ENCODE measurements at places on chromosomes 5 and 9.

DNA sequence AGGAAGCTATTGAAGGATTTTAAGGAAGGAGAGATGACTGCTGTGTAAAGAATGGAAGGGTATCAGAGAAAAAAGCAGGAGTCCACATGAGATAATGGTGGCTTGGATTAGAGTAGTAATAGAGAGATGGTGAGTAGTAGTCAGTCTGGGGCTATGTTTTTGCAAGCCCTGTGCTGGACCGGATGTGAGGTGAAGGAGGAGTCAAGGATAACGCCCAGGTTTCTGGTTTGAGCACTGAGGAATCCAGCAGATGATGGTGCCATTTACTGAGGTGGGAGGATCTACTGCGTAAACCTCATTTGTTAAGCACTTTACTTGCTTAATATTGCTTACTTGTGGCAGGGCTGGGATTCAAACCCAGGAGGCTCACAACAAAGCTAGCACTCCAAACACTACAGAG, 1.1 kb downstream of the TIGD6 start:
- no peak for DNase-seq

GRCh38 chr5:104789366-104789765, 1226.8 kb upstream of the NUDT12 start:
- DNase-seq, result no peak

DNA sequence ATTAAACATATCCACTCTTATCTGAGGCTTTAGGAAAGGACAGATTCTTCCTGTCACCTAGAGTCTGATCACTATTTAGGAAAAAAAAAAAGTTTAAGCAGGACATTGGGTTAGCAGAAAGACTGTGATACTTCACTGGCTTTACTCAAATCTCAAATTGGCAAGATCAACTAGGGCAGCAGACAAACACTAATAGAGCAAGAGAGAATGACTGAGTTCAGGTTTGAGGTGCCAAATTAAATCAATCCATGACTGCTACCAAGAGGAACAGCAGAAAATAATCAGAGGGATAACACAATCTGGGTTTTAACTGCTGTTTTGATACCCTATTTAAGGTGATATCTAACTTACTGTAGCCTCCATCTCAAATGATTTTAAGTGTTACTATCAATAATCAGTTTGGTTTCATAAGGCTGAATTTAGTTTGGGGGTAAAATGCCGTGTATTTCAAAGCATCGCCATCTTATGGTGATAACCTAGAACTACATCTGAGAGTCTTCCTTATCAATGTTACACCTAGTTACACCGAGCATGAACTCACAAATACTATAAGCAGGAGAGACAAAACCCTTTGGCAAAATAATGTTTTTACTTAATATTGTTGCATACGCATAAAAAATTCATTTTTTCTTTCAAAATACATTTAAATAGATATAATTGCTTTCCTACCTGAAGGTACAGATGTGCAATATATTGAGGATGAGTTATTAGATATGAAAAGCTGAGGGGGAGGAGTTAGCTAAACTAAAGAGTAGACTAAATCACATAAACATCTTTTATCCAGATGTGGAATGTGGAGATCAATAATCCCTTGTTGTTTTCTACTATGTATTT, 286.4 kb upstream of the CDH12 start:
- no peak for DNase-seq

GRCh38 chr5:144438237-144438636, 267.6 kb downstream of the KCTD16 start:
- DNase-seq, result no peak

DNA sequence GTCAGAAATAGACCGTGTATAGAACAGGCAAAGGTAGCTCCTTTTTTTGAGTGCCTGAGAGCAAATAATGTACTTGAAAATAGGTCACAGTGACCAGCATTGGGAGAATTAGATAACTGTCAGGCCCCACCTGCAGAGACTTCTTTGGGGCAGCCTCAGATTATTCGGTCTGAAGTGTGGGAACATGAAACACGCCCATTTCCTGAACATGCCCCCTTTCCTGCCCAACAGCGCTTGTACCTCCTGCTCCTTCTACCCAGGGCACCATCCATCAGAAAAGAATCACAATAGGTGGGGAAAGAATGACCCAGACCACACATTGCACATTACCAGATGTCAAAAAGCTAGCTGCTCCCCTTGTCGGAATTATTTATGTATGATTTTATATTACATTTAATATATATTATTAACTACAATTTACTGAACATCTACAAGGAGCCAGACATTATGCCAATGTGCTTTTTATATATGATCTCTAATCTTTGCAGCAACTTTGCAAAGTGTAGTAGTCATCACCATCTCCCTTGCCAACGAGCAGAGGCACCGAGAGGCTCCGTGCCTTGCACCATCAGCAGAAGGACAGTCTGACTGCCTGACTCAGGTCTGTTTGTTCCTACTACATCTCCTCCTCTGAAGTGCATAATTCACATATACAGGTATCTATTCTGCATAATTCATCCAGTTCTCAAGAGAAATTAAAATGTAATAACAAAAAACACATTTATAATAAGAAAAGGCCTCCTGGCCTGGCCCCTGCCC, 39.5 kb downstream of the PTPN3 start:
- DNase-seq, result no peak

DNA sequence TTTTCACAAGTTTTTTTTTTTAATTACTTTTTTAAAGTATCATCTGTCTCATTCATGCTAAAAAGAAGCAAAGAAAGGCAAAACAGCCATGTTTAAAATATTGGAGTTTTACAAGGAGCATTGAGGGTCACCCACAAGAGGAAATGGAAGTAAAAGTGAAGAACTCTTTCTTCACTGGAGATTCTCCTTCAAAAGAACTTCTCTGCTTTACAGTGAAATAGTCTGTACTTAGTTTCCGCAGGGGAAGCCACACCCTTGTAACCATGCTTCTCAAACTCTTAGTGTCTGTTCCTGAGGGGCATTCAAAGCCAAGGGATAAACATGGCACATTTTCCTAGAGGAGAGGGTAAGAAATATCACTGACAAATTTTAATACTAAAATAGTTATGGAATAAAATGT, 8.6 kb downstream of the C9orf72 start:
- DNase-seq, result no peak

DNA sequence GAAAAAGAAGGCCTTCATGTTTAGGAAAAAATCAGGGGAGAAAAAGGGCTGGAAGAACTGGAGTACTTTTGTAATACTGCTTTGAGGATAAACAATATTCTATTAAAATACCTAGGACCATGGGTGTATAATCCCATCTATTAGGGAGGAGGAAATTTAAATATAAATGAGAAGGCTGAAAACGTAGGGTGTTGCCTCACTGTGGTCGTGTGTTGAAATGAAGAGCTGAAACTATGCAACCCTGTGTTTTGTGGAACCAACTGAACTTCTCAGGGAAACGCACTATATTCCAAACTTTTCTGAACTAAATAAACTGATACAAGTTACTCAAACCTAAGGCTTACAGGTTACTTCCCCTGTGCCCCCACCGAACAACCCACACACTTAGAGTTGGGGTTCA, 4.5 kb upstream of the CNTLN start:
- no peak for DNase-seq

DNA sequence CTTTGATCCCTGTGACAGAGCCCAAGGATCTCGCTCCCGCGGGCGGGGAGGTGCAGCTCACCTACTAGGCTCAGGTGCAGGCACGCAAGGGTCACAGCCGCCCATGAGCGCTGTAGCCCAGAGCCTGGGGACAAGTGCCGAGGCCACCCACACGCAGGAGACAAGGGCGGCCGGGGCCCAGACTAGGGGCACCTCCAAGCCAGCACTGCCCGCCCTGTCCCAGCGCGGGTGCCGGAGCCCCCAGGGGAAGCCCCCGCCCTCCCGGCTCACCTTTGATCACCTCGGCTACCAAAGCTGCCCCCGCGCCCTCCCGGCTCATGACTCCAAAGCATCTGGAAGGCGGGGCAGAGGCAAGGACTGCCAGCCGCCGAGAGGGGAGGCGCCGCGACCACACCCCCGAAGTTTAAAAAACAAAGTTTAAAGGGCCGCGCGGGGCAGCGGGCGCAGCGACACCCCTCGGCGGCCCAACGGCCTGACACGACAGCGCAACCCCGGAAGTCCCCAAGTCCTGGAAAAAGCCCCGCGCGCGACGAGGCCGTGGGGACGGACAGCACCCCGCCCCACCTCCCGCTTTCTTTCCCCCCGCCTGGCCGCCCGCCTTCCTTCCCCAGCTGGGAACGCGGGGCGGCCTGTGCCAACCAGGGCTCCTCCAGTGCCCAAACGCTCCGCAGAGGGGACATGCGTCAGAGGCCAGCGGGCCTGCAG, 53.0 kb downstream of the CDC14B start:
- peak; percentile 80 for DNase-seq

- DNase-seq, result no peak
Observed at GRCh38 chr5:155598552-155598951, 585.0 kb downstream of the KIF4B start.

GRCh38 chr9:111276431-111277128, 53.4 kb downstream of the OR2K2 start:
- DNase-seq, result no peak

DNA sequence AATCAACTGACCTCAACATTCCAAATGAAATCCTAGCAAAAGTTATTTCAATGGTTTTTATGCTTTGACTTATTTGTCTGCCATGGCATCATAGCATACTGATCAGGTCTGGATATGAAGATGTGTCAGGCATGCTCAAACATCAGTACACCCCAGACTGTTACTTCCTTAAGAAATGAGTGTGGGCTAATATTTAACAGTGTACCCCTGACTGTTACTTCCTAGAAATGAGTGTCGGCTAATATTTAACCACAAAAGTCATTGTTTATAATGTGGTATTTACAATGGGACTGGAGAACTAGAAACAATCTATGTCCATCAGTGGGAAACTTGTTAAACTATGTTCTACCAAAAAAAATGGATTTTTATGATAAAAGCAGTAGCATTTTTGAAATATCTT, 38.1 kb upstream of the HNRNPA0 start:
- no peak for DNase-seq

GRCh38 chr5:177537389-177538361, 16.7 kb downstream of the FAM193B start:
- no peak for DNase-seq

DNA sequence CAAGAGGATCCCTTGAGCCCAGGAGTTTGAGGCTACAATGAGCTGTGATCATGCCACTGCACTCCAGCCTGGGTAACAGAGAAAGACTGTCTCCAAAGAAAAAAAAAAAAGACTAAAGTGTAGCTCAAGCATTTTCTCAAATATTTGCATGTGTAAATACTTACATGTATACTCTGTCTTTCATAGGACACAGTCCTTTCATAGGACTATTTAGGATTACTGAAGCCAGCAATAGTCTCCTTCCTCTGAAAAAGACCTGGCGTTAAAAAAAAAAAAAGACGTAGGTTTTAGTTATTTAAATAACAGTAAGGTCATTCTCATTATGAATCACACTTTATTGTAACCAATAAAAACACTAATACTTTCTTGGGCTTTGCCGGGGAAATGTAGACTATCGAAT, 29.9 kb downstream of the HSDL2 start:
- DNase-seq, result no peak

DNA sequence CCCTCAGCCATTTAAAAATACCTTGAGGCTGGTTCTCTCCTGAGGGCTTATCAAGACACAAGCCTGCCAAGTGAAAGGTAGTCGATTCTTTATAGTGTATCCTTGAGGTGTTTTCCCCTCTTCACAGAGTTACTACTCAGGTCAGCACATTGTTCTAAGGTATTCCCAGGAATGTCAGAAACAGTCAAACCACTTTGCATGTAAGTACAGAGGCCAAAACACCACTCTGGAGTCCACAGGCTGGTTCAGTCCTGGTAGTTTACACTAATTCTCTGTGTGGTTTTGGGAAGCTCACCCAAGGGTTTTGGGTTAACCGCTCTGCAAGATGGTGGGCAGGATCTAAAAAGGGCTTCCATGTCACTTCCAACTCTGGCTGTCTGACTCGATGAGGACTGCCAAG, 162.3 kb upstream of the PPP2R2B start:
- DNase-seq, result no peak

- DNase-seq, result no peak
Observed at GRCh38 chr5:151060742-151061141, 20.1 kb downstream of the TNIP1 start.

GRCh38 chr5:67331296-67331925, 134.8 kb upstream of the CD180 start:
- no peak for DNase-seq

DNA sequence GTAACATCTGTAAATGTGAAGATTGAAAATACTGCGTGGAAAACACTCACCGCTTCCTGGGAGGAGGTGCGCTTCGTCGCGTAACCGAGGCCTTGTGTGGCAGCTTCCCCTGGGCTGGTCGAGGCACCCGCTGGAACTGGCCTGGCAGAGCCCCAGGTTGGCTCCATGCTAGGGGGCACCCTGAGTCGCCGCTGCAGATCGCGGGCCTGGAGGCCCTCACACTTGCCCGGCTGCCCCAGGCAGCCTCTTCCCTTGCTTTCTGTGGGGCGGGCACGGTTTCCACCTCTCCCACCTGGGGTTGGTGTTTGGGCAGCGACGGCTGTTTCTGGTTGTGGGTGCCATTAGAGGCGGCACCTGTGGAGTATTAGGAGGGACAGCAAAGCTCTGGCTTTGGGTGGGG, 852 bp downstream of the ZNF354C start:
- DNase-seq, result no peak

GRCh38 chr9:107361816-107362215, 78.7 kb downstream of the RAD23B start:
- DNase-seq, result no peak

DNA sequence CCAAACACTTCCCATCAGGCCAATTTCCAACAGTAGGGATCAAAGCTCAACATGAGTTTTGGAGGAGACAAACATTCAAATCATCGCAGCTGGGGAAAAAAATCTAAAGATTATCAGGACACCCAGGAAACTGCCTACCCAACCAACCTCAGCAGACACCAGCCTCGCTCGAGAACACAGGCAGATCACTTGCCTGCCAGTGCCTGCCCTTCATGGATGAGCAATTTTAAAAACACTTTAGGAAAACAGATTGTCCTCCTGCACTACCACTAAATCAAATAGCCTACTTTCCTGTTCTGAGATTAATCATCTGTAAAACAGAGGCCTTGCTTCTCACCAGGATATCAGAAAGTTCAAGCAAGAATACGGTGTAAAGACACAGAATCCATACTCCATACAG, 14.7 kb upstream of the TMEM174 start:
- DNase-seq, result no peak

DNA sequence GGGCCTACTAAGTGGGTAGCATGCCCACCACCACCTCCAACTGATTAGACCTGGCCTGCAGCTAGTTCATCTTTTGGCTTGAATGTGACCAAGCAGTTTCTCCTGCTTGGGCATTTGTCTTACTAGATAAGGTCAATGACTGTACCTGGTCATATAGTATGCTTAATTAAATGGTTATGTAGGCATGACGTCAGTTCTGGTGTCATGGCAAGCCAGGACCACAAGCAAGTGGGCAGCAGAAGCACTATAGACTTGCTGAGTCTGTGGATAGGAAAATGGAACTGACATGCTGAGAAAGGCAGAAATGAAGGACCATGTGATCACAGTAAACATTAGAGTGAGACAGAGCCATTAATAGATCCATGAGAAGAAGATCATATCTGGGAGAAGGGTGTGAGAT, 55.6 kb upstream of the C6 start:
- no peak for DNase-seq

GRCh38 chr9:130110596-130111021, 56.9 kb downstream of the GPR107 start:
- DNase-seq, result no peak

- DNase-seq, result no peak
Observed at GRCh38 chr9:87020169-87020950, 73.1 kb upstream of the GAS1 start.

GRCh38 chr5:54628050-54628449, 110.5 kb downstream of the SNX18 start:
- DNase-seq, result no peak
